CD4-positive, alpha-beta T cell treated with Interleukin-21 for 1 hour (primary cell): ENCODE measurements at places on chromosomes 6 and 20.

DNA sequence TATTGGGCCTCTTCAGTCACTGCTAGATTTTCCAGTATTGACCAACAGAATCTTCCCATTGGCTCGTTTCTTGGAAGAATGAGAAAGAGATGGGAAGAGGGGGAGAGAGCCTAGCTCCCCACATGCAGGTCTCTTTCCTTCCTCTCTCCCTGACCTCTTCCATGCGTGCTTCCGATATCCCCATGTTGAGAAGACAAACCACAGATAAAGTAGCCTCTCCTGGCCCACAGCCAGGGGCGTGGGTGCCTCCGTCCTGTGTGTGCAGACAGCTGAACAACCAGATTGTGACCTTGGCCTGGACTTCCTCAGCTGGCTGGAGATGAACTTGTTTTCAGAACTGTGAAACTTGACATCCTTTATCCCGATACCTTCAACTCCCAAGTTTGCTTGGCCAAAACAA is 71.0 kb downstream of the EDN3 start:
- DNase-seq, result no peak

DNA sequence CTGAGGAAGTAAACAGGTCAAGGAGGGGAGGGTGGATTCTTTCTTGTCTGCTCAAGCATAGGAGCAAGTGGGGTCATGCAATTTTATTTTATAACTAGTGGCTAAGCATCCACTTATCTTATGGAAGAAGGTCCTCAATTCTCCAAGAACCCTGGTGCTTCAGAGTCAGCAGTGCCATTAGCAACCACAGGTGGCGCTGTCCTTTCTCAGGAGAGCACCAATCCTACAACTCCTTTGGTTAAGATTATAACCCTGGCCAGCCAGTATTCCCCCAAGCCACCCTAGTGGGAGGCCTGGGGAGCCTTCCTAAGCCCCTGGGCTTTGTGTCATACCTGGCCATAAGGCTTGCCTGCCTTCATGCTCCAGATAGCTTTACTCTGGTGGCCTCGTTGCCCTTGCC is 60.7 kb downstream of the PCSK2 start:
- no peak for DNase-seq

DNA sequence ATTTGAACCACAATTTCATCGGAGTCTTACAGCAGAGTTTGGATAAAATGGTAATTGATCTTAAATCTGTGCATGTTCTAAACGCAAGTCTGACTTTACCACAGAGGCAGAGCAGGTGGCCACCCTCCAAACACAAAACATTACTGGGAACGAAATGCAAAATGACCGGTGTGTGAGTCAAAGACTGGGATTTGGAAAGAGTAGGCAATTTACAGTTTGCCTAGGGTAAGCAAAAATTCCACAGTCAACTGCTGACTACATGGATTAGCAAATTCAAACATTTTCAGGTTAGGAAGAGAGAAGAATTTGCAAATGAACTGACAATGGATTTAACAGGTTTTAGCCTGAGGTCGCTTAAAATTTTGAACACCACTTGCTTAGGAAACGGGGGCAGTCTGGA is 444.4 kb downstream of the HDGFL1 start:
- DNase-seq, result no peak

GRCh38 chr6:109794201-109794923 is 103.3 kb downstream of the FIG4 start:
- no peak for DNase-seq

DNA sequence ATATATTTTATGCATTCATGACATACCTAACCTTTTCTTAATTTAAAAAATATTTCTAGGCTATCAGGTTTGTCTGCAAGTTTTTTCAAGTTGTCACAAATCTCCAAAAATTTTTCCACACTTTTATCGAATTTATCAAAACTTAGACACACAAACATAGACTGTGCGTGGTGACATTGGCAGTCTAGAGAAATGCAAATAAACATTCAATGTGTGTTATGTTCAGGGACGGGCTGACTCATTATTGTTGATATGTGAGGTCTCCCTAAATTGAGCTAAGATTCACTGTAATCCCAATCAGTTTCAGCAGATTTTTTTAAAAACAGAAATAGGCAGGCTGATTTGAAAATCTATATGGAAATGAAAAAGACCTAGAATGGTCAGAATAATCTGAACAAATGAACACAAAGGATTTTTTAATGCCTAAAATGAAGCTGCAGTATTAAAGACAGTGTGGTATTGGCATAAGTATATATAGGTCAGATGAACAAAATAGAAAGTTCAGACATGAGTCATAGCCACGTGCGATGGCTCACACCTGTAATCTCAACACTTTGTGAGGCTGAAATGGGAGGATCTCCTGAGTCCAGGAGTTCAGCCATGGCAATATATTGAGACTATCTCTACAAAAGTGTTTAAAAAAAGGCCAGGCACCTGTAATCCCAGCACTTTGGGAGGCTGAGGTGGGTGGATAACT is 19.2 kb downstream of the BLTP3A start:
- DNase-seq, result no peak

DNA sequence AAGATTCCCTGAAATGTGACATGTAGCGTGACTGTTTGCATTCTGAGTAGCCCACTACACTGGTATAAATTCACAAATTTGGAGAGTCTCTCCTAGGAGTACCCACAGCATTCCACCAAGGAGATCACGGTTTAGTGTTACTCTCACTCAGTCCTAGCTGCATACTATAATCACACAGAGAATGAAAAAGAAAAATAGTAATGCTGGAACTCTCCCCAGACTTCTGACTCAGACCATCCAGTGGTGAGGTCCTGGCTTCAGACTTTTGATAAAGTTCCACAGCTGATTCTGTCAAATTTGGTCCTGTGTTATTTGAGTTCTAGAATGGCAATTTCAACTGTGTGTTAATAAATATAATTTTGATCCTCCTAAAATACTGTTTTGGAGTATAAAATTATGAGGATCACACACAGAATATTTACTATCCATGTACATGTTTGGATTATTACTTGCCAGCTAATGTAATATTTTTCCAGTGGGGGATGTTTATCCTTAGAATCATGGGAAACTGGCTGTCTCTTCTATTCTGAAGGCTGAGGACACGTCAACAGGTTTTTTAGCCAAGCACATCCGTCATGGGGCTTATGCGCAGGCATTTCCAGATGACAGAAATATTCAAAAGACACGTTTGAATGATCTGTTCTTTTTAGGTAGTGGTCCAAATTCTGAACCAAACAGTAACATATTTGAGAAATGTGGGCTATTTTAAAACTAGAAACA is 5.1 kb upstream of the KIAA0408 start:
- no peak for DNase-seq

DNA sequence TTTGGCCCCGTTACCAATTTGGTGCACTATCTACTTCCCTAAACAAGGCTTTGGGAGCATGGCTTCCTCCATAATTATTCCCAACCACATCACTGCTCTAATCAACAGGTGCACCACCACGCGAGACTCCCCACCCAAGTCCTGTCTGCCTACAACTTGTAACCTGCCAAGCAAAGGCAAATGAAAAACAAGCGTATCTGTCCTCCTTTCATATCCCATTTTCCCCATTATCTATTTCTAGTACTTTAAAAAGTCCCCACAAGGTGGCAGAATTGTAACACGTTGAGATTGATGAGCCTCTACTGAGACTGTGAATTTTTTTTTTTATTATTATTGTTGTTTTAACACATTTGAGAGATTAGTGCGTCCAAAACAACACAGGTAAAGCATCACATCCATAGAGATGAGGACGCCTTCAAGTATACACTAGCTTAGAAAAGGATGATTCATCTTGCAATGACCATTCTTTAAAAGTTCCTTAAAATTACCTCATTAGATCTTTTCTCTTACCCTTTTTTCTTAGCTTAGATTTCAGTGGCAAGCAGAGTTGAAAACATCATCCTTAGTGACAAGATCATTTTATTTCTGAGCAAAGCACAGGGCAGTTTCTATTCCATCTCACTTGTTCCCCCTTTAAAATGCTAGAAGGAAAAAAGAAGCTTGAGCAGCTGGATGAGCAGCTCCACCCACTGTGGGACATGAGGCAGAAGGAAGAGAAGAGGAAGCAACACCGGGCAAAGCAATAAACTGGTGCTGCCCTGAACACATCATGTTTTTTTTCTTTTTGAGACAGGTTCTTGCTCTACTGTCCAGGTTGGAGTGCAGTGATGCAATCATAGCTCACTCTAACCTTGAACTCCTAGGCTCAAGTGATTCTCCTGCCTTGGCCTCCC is 210.8 kb downstream of the ARHGAP18 start:
- DNase-seq, result peak; percentile 77

GRCh38 chr6:25456249-25457040 is 177.3 kb downstream of the CARMIL1 start:
- no peak for DNase-seq

GRCh38 chr6:154491567-154492470 is 18.7 kb downstream of the CNKSR3 start:
- DNase-seq, result no peak
